ENCODE measurements at places on chromosomes 5 and 9. TPM values are rescaled to one million over a fixed set of nuclear protein-coding genes. Genes with fewer than 3 reads are reported as not detected.

The ROR2 gene
- total RNA-seq = 5.2 TPM

GRCh38 chr5:149439899-149440542, 60.9 kb upstream of the IL17B start:
- DNase-seq = no peak

- no peak for DNase-seq
These were observed 18.1 kb downstream of the C9orf50 start for GRCh38 chr9:129602598-129603415.

The GDF9 gene
- not detected for total RNA-seq

DNA sequence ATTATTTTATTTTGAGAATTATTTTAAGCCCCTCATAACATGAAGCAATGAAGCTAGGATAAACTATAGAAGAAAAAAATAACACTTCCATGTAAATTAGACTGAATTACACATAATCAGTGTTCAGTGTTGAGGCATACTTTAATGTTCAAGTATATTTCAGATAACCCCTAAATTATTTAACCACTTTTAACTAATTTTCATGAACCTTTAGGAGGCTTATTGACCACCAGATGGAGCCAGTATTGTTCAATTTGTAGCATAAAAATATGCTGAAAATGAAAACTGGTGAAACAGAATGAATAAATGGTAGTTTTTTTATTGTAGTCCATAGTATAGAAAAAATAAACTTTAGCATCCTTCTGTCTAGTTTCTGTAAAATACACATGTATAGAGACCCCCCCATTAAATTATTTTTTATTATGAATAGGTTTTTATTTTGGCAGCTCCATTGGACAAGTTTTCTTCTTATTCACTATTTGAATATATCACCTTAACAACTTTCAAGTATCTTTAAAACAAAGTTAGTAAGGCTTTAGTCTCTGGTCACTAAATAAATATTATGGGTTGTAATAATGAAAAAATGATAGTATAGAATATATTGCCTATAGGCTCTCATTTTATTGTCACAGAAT, 190.1 kb downstream of the CWC27 start:
- peak; percentile 60 for DNase-seq

The GKAP1 gene
- 2.2 TPM for total RNA-seq

The PCDHB2 gene
- total RNA-seq = 0.32 TPM

GRCh38 chr5:103526164-103526915, 36.2 kb downstream of the NUDT12 start:
- peak; percentile 37 for DNase-seq

DNA sequence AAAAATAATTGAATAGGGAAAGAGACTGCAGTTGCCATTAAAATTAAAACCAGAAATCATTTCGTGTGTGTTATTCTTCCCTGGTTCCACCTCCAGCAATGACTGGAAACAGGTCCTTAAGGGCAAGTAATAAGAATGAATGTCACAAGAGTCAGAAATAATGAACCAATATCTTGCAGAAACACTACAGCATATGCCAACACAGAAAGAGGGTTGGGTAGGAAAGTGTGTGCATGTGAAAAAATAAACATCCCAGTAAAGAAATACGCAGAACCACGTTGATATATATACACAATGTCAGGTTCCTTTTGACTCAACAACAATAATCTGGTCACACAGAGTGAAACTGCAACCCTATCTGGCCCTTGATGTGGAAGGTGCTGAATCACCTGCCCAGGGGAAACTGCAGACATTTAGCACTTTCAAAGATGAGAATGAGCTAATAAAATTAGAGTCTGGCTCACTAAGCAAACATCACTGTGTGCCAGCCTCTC, 15.0 kb downstream of the HMHB1 start:
- DNase-seq = no peak

GRCh38 chr5:14148483-14148882, 5.3 kb downstream of the TRIO start:
- no peak for DNase-seq

The SEMA6A gene
- total RNA-seq = 2.2 TPM

DNA sequence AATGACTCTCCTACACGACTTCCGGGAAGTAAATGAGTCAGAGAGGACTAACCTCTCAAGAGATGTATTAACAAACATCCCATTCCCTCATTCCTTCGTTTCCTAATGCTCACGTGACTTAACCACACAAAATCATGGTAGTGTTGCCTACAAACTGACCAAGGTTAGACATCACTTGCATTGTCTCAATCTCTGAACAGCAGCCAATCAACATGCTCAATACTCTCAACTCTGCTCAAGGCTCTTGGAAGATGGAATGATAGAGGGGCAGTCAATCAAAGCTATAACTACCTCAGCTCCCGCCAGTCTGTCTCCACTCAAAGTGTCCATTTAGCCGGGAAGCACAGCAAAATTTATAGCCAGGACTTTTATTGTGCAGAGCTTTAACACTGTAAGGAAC, 143.8 kb upstream of the PIK3R1 start:
- no peak for DNase-seq

- no peak for DNase-seq
These were observed 148.5 kb downstream of the EPB41L4A start for GRCh38 chr5:112270299-112271293.

DNA sequence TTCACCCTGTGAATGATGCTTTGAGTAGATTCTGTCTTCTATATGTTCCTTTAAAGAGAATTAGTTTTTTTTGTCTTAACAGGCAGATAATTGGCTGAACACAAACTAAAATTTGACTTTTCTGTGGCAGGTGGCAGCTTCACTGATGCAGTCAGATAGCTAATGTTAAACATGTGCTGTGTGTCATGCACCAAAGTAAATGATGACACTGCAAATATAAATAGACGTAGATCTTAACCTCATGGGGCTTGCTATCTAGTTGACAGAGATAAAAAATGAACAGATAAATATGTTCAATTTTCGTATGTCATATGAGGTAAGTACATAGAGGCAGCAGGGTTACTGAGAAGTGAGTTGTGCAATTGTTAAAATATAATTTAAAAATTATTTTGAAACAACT, 82.7 kb downstream of the PARP8 start:
- no peak for DNase-seq

- no peak for DNase-seq
These were observed 56.9 kb upstream of the ALDH1A1 start for GRCh38 chr9:73009649-73010288.

GRCh38 chr5:55072666-55073065, 29.8 kb upstream of the GZMA start:
- no peak for DNase-seq

The CER1 gene
- not detected for total RNA-seq

- DNase-seq = no peak
These were observed 227.7 kb upstream of the PRR16 start for GRCh38 chr5:120236360-120236759.

GRCh38 chr5:112372543-112372942, 46.5 kb downstream of the EPB41L4A start:
- no peak for DNase-seq

DNA sequence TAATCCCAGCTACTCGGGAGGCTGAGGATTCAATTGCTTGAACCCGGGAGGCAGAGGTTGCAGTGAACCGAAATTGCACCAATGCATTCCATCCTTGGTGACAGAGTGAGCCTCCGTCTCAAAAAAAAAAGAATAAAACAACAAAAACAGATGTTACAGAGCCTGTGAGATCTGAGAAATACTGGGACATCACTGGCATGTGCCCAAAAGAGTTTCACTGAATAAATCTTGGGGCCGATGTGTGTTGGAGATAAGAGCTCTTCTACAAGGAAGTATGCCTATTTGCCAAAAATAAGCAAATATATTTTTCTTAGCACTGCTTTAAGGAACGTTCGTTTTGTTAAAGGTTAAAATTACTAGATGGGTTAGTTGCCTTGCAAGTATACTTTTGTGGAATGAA, 55.1 kb downstream of the KIAA1958 start:
- peak; percentile 64 for DNase-seq

The PCDHGC4 gene
- total RNA-seq = 2.6 TPM

The PCDHA13 gene
- total RNA-seq = under 0.01 TPM

GRCh38 chr9:128191406-128192046, at the start of gene CIZ1:
Gene CIZ1, minus strand, starts transcription at chr9:128191572. Its CDS starts 715 bp downstream, at chr9:128190857.
- peak; percentile 80 for DNase-seq

- no peak for DNase-seq
These were observed 56.9 kb downstream of the ZNF618 start for GRCh38 chr9:113932906-113933584.

The CDC20B gene
- not detected for total RNA-seq

The LCN2 gene
- total RNA-seq = not detected

The SLC2A6 gene
- total RNA-seq = 35.4 TPM

DNA sequence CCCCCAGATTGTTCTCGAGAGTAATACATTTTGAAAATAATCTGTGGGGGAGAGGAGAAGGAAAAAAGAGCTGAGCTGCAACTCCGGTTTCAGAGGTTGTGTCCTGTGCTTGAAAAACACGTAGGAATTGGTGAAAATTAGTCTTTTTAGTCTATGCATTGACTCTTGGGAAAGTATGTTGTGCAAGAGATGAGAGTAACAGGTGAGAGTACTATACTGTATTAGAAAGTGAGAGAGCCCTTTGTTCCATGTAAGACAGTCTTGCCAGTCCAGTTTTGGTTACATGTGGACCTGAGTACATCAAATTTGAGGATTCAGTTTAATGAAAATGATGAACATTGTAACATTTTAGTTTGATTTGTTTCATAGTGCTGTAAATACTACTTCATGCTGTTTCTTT, 27.8 kb downstream of the ERBIN start:
- DNase-seq = no peak

DNA sequence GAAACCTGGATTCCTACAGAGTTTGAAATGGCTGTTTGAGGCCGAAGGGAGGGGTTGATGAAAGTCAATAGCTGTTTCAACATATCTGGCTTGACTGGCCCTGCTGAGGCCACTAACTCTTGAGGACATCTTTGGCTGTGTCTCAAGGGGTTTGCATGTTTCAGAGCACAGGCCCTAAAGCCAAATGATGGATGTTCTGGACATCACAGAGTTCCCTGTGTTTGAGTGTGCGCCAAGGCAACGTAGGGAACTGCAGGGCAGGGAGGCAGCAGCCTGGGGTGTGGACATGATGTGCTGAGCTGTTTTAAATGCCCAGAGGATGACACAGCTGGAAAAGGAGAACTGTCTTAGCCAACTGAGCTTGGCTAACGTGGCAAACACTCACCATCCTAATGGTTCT, 89.6 kb downstream of the RAPGEF1 start:
- peak; percentile 62 for DNase-seq

The CNTLN gene
- 11.3 TPM for total RNA-seq

- DNase-seq = no peak
These were observed 155.0 kb downstream of the TMEM167A start for GRCh38 chr5:82922086-82922734.

The TUBB4B gene
- total RNA-seq = 151 TPM

The ADRA1B gene
- total RNA-seq = 0.43 TPM

DNA sequence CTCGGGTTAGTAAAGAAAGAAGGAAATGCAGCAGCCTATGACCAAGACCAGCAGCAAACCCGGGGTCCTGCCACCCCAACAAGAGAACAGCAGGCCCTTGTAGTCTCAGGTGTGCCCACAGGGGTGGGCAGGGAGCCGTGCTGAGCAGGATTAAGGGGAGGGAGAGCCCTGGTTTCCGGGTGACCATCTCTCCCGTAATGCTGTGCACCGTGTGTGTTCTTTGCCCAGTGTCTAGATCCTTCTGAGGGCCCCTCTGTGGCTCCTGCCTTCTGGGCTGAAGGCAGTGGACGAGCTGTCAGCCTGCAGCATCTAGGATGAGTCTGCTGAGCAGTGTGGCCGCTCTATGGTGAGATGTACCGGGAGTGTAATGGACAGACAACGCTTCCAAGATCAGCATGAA, 12.7 kb upstream of the PLEKHG4B start:
- no peak for DNase-seq

GRCh38 chr9:128987805-128988204, 40.3 kb downstream of the NUP188 start:
- peak; percentile 56 for DNase-seq

- no peak for DNase-seq
These were observed 187.9 kb downstream of the PALM2AKAP2 start for GRCh38 chr9:109967651-109968642.

- no peak for DNase-seq
These were observed 127.0 kb downstream of the ADAMTS2 start for GRCh38 chr5:179217956-179218942.

The GARIN3 gene
- not detected for total RNA-seq

The RNF180 gene
- total RNA-seq = 5.6 TPM

DNA sequence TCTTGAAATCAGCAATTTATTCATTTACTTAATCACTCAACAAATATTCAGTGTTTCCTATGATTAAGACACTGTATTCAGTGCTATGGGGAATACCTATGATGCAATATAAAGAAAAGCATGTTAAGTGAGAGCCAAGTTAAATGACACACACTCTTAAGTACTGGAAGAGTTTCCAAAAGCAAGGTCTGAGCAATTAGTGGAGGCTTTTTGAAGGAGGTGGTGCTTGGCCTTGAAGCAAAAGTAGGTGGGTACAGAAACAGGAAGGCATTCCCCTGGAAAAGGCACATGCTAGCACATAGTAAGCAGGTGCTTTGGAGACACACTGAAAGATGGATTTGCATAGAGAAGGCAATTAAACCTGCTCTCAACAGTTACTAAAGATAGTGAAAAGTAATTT, 4.0 kb downstream of the TSLP start:
- DNase-seq = peak; percentile 70

DNA sequence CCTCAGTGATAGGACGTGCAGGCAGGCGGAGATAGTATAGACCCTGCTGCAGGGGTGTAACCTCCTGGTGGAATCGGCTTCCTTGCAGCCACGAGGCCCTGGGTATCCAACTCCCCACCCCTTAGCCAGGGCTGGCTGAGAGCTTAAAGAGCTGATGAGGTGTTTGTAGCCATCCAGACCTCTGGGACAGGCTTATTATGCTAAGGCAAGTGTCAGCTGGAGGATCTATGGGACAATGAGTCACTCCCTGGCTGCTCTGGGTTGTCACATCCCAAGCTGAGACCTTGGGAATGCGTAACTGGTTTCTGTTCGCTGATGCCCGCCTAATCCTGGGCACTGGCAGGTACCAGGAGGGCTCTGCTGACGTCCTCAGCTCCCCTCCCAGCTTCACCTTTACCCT, 38.9 kb downstream of the DAB2IP start:
- DNase-seq = no peak

The DMRT3 gene
- not detected for total RNA-seq

- peak; percentile 69 for DNase-seq
These were observed 9.4 kb downstream of the PRELID2 start for GRCh38 chr5:145825751-145826180.

DNA sequence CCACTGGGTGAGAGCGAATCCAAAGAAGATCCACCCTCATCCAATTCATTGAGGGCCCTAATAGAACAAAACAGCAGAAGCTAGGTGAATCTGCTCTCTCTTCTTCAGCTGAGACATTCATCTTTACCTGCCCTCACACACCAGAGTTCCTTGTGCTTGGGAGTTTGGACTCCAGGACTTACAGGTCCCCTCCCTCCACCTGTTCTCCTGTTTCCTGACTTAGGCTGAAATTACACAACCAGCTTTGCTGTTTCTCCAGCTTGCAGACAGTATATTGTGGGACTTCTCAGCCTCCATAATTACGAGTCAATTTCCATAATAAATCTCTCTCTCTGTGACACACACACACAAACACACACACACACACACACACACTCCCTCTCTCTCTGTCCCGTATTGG, 19.1 kb downstream of the TMEM171 start:
- DNase-seq = no peak

Measured in fibroblast of villous mesenchyme (primary cell).